NCI-H2081 treated with DMSO at 0.1 percent for 48 hours (cell line): ENCODE measurements at places on chromosomes 5 and 9.

GRCh38 chr5:174599992-174600391, 124.4 kb upstream of the MSX2 start:
- DNase-seq = no peak

GRCh38 chr9:138068601-138069035, 191.0 kb downstream of the CACNA1B start:
- no peak for DNase-seq

DNA sequence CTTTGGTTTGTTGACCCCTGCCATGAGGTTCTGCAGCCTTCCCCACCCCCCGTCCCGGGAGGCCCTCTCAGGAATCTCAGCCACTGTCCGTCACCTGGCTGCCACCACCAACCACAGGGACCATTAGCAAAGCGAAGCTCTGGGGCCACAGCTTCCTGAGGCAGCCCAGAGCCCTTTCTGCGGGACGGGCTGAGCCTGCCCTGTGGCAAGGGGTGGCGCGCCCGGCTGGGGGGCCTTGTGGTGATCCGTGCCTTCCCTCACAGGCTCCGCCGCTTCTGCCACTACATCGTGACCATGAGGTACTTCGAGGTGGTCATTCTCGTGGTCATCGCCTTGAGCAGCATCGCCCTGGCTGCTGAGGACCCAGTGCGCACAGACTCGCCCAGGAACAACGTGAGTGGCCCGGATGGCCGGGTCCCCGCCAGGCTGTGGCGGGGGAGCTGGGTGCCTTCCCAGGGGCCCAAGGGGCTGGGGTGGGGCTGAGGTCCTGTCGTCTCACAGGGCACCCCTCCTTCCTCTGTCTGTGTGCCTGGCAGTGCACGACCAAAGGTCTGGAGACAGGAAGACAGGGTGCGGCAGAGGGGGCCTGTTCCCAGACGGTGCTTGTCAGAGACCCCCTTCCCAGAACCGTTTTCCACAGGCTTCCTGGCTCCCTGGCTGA, 169.2 kb downstream of the CACNA1B start:
- no peak for DNase-seq

DNA sequence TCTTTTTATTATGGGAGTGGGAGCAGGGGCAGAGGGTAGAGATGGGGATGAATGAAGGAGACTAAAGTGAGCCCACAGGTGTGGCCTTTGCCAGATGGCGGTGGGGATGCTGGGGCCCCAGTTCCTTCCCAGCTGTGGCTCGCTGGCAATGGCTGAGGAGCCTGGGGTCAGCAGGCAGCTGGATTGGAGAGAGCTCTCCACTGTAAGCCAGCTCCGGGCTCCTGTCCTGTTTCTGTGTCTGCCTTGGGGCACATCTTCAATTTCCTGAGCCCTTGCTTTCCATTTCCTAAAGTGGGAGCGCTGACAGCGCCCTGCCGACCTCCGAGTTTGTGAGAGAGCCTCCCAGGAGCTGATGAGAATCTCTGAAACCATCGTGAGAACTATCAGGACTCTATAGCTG, 75.6 kb upstream of the SPRY4 start:
- DNase-seq = no peak

DNA sequence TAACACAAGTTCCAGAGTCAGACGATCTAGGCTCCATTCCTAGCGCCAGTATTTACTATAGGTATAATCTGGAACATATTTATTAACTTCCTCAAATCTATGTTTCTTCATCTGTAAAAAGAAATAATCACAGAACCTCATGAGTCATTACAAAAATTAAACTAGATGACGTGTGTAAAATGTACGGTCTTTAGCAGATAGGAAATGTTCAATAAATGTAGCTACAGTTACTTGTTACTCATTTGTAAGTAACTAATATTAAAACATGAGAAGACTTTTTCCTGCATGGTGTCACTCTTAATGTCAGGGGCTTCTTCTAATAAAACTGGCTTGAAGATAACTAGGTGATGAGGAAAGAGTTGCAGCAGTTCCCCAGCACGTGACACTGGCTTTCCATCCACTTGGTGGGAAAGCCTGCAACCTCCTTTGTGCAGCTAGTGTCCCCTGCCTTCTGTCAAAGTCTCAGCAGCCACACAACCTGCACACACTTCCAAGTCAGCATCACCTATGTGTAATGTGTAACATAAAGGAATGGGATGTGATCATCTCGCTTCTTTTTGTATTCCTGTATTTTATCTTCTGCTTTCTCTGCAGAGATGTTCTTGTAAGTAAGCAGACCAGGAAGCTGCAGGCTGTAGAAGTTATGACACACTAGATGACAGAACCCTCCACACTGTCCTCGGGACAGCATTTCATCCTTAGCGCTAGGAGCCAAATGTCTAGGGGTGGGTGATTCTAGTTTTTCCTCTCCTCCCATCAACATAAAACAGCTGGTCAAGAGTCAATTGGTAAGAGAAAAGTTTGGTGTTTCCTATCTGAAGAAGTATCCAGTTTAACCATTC, 1.8 kb upstream of the JAKMIP2 start:
- DNase-seq = no peak

- DNase-seq = no peak
These were observed 111.0 kb downstream of the MED27 start for GRCh38 chr9:131968632-131969031.

DNA sequence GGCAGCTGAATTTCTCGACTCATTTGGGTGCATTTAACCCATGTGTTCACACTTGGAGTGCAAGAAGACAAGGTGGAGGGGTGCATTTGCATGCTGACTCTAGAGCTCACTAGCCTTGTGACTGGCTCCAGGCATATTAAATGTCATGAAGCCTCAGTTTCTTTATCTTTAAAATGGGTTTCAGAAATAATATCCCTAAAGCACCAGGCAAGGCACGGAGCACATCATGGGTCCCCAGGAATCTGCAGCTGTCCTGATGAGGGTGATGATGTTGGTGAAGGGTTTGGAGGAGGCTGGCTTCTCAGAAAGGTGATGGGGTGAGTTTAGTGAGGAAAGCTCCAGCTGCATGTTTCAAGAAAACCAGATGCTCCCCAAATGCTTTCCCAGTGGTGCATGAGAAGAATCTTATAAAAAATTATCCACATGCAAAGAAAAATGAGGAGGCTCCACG, 14.8 kb downstream of the STC2 start:
- DNase-seq = no peak

- DNase-seq = no peak
These were observed 456.8 kb downstream of the EBF1 start for GRCh38 chr5:158642879-158643278.

DNA sequence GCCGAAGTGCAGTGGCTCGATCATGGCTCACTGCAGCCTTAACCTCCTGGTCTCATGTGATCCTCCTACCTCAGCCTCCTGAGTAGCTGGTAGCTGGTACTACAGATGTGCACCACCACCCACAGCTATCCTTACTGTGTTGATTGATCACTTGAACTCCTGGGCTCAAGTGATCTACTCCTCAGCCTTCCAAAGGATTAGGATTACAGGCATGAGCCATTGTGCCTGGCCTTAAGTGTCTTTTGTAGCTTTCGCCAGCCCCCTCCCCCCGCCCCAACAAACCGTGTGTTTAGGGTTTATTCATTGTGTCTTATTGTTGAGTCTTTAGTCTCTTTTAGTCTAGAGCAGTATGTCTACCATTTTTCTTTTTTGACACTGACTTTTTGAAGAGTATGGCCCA, 33.1 kb downstream of the SPIN1 start:
- DNase-seq = no peak

- DNase-seq = no peak
These were observed 160.9 kb upstream of the LHFPL2 start for GRCh38 chr5:78809444-78809843.

- DNase-seq = no peak
These were observed 191.5 kb downstream of the ROR2 start for GRCh38 chr9:91758491-91758981.
